ENCODE measurements at places on chromosomes 3 and 15.

- no peak for DNase-seq
These were observed 730 bp downstream of the DGKG start for GRCh38 chr3:186361246-186361761.

DNA sequence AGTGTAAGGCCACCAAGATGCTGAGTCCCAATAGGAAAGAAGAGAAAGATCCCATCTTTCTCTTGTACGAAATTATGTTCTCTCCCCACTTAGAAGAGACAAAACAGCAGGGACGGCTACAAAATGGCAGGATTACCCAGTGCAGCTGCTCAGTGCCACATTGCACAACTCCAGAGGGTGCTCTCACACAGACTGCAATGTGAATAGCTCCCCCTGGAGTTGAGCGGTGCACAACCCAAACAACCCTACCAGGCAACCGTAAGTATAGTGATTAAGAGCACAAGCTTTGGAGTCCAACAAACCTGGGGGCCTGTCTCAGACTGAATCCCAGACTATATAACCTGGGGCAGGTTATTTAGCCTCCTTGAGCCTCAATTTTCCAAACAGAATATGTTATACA, 3.1 kb upstream of the BHLHE40 start:
- DNase-seq = peak; percentile 54

GRCh38 chr15:48373821-48374451, 42.7 kb downstream of the DUT start:
- DNase-seq = no peak

GRCh38 chr15:80841541-80841940, 62.4 kb downstream of the CEMIP start:
- no peak for DNase-seq

GRCh38 chr15:57827021-57827420, 120.5 kb downstream of the POLR2M start:
- no peak for DNase-seq

DNA sequence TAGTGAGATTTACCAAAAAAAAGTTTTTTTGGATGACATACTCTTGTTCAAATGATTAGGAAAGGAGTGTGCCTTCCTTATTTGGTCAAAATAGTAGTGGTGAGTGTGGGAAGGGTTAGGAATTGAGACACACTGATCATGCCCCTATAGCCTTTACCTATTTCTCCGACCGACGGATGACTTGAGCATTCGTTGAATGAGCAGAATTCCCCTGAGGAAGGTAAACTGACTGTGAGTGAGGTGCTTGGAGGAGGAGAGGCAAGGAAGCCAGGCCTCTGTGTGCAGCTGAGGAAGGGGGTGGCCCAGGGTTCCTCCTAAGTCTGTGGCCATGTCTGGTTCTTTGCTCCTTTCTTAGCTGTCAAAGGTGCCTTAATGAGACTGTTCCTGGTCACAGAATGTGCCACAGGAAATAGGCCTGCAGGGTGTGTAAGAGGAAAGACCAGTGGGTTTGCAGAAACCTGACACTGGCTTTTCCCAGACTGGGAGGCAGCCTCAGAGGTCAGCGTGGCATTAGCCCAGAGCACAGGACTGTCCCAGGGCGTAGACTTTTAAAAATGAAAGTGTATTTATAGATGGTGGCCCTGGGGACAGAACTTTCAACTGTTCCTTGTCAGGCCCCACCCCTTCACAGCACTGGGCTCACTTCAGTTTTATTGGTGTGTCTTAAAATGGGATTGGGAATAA, 307.7 kb upstream of the C2CD4B start:
- DNase-seq = no peak

- DNase-seq = no peak
These were observed 97.1 kb upstream of the SPATA16 start for GRCh38 chr3:173238091-173238490.

GRCh38 chr3:98449606-98450193, 13.3 kb upstream of the OR5K1 start:
- no peak for DNase-seq

DNA sequence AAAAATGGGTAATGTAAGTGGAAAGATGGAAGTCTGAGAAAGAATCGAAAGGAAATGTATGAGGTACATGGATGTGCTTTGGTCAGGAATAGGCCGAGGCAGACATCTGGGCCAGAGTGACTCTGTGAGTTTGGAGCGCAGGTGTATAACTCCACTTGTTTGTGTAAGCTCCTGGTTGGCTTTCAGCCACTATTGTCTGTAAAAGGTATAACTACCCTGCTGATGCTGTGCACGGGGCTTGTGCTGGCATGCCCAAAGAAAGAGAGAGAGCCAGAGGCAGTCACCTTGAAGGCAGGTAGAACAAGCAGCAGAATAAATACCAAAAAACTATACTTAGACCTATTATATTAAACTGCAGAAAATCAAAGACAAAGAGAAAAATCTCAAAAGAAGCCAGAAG, 32.7 kb upstream of the CD96 start:
- no peak for DNase-seq

DNA sequence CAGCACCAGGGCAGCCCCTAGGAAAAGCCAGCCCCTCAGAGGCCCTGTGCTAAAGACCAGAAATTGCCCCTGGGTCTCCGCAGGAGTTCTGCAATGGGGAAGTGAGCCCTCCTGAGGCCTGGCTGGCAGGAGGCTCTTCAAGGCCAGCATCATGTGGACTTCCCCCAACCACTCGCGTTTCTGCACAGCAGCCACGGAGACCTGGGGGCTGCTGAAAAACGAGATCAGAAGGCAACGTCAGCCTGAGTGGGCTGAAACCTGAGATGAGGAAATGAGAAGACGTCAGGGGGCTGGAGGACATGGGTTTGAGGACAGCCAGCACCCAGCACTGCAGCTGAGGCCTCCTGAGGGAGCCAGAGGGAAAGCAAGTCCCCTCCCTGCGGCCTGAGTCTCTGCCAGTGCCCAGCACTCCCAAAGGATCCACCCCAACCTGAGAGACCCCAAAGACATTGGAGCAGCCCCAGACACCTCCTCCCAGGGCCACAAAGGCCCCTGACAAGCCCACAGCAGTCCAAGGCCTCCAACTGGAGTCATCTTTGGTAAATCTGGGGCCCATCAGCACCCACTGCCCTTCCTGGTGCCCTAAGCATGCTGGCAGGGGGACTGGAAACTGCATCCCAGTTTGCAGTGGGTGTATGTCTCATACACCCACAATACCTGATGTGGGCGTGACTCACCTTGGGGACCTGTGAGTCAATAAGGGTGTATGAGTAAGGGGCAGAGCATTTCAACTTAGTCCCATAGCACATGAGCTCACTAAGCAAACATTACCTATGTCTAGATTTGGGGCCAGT, 29.2 kb upstream of the CYP11A1 start:
- DNase-seq = peak; percentile 60

DNA sequence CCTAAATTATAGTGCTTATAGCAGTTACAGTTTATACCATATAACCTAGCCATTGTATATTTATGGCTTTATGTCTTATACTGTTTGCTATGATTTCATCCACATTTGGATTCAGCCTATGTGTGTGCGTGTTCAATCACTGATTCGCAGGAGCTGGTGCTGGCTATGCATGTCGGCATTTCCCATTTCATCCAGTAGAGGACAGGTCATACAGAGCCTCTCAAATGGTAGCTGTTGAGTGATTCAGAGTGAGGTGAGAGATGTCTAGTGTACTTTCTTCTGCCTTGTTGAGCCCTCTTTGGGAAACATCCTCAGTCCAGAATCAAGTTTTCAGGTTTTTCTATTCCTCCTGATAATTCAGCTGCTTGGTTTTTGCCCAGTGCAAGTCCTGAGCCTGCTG, 76.1 kb downstream of the FRMD4B start:
- DNase-seq = no peak

GRCh38 chr3:189267981-189268613, 96.3 kb downstream of the TPRG1 start:
- no peak for DNase-seq

- DNase-seq = peak; percentile 6
These were observed 65.7 kb downstream of the TMCC1 start for GRCh38 chr3:129827765-129828164.

DNA sequence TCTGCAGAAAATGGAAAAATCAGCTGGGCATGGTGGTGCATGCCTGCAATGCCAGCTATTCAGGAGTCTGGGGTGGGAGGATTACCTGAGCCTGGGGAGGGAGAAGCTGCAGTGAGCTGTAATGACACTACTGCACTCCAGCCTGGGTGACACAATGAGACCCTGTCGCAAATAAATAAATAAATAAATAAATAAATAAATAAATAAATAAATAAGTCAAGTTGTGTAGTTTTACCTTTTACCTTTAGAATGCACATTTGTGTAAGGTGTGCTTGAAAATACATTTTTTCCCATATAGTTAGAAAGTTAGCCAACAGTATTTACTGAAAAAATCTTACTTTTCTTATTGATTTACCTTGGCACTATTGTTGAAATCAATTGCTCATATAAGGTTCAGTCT, 515.6 kb downstream of the NAALADL2 start:
- DNase-seq = no peak

DNA sequence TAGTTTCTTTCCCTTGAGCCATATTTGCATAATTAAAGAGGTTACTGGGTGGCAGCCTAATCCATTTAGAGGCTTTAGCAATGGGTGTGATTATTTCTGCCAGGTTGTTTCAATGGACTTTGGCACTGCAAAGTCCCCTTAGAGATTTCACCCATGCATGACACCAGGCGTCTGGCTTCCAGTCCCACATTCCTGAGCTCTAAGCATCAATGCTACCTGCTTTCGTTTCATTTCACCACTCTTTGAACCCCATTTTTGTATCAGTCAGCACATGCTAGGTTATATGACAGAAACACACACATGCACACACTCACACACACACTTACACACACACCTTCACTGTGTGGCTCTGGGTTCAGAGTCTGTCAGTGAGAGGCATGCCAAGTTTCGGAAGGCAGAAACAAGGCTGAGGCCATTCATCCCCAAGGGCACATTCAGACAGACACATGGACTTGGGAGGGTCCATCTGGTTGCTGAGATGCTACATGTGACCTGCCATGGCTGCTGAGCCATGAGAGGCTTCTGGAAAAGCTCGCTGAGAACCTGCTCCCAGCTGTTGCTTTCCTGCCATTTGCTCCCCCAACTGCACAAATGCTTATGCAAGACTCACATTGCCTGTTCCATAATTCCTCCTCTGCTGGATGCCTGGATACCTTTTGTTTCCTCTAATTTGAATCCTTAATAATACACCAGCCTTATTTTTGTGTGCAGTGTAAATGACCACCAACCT, 354.1 kb downstream of the GABRG3 start:
- DNase-seq = no peak

DNA sequence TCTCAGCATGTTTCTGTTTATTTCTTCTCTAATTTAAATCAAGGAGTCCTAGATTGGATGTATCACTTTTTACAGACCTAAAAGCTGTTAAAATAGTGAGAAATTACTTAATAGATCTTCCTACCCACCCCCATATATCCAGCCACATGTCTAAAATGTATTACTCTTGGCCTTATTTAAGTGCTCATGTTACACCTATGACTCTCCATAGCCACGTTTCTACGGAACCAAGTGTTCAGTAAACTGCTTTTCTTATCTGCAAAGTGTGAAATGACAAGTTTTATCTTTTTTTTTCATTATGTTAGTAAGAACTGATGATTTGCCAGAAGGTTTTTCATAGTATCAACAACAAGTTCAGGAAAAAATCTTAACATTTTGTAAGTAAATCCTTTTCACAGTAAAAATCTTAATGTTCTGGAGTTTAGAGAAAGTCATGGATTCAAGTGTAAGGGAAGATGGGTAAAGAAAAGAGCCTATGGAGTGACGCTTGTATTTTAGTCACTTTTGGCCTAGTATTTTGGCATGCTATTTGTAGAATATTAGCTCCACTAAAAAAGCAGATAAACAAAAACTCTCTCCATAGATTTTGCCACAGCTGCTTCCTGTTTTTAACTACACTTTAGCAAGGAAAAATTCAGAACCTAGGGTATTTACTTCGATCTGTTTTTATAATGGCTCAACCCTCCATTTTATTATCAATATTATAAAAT, 41.2 kb upstream of the IGSF10 start:
- no peak for DNase-seq

DNA sequence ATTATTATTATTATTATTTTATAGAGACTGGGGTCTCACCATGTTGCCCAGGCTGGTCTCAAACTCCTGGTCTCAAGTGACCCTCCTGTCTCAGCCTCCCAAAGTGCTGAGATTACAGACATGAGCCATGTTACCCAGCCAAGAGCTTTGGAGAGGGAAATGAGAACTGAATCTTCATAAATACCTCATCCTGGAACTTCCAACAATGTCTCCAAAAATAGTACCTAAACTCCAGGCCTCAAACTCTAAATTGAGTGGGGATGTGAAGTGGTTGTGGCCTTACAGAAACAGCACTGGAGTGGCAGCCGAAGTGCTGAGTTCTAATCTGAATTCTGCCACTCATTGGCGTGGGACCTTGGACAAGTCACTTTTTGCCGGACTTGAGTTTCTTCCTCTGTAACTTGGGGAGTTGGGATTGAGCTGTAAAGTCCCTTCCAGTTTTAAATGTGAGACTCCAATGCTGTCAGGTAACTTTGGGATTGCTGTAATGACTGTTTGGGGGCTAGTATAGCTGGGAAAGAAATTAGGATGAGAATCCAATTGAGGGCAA, 10.0 kb upstream of the SRP14 start:
- no peak for DNase-seq

DNA sequence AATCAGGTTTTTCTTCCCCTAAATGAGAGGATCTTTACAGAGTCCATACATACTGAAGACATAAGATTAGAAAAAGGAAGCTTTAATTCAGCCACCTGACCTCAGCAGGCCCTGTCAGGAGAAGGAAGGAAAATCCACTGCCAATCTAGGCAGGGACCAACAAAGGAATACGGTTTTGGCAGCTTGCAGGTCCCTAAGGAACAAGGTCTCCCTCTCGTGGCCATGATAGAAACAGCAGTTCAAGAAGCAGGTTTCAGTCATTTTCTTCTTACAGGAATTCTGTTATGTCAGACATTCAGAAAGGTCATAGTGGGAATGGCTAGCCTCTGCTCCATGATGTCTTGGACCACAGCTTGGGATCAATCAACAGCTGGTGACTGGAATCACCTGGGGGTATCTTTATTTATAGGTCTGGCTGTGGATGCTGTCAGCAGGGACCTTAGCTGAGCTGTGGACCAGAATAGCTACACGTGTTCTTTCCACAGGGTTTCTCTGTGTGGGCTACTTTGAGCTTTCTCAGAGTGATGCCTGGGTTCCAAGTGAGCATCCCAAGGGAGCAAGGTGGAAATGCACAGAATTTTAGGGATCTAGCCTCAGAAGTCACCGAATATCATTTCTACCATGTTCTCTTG, 9.4 kb upstream of the CMSS1 start:
- peak; percentile 25 for DNase-seq

DNA sequence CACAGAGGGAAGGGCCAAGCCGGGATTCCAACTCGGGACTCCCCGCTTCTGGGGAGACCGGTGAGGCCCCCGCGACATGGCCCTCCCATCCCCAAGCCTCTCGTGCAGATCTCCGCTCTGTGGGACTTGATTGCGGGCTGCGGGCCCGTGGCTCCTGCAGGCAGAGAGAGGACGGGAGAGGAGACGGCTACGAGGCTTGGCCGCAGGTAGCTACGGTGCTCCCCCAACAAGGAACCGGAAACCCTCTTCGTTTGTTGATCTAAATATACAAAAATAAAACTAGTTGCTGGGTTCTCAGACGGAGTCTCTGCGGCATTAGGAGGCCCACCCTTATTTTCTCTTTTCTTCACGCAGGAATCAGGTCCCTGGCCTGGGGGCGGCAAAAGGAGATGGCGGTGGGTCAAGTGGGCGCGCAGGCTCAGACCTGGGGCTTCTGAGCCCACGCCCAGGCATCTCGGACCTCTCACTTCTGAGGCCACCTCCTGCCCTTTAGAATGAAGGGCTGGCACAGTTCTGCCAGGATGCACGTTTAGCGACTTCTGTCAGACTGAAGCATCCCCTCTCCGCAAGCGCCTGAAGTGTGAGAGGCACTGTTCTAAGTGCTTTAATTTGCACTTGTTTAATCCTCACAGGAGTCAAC, 10.9 kb downstream of the GNB5 start:
- DNase-seq = peak; percentile 36

All from activated CD4-positive, alpha-beta T cell treated with anti-CD3 and anti-CD28 coated beads for 4 hours (primary cell).